ENCODE measurements at places on chromosomes 7 and 10.

GRCh38 chr10:34613491-34613890 lies 201.6 kb downstream of the PARD3 start:
- DNase-seq = no peak

- no peak for DNase-seq
These were observed 5.8 kb downstream of the IFIT1 start for GRCh38 chr10:89398003-89398749.

DNA sequence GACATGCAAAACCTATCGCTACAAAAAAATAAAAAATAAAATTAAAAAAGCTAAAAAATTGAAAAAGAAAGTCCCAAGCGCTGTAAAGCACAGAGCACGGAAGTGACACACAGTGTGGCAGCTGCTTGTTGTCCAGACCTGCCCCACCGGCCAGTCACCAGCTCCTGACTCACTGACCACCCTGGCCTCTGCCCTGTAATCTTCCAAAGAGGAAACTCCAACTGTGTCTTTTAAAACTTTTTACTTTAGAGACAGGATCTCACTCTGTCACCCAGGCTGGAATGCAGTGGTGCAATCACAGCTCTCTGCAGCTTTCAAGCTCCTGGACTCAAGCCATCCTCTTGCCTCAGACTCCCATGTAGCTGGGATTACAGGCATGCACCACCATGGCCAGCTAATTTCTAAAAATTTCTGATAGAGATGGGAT lies 23.6 kb downstream of the GNA12 start:
- DNase-seq = no peak

- no peak for DNase-seq
These were observed 144.6 kb upstream of the TBX20 start for GRCh38 chr7:35398518-35398917.

DNA sequence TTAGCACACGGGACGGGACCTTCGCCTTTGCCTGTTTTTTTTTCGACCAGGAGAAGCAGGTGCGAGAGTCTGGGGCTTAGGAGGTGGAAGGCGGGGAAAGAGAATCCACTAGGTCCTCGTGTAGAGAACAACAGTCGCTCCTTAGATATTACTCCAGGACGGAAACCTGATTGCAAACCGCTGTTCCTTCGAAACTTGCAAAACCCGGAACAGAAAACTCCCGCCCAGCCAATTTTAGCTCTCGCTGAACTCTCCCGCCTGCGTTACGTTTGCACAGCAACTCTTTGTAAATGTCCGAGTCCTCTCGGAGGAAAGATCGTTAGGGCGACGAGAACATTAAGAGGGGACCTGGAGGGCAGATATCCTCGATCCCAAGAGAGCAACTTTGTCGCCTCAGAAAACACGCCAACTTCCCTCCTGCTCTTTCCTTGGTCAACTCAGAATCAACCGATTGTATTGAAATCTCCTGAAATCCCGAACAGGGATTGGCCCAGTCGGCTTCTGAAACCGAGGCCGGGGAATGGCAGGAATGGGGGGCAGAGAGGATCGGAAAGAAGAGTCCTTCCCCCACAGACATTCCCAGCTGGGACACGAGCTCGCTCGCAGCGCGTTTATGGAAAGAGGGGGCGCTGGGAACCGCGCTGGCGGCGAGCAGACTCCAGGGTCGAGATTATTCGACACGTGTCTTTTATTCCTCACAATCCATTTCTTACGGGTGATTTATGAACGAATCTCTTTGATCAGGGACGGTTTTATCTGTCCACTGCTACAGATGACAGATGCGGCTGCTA lies 9.9 kb downstream of the TWIST1 start:
- DNase-seq = no peak

DNA sequence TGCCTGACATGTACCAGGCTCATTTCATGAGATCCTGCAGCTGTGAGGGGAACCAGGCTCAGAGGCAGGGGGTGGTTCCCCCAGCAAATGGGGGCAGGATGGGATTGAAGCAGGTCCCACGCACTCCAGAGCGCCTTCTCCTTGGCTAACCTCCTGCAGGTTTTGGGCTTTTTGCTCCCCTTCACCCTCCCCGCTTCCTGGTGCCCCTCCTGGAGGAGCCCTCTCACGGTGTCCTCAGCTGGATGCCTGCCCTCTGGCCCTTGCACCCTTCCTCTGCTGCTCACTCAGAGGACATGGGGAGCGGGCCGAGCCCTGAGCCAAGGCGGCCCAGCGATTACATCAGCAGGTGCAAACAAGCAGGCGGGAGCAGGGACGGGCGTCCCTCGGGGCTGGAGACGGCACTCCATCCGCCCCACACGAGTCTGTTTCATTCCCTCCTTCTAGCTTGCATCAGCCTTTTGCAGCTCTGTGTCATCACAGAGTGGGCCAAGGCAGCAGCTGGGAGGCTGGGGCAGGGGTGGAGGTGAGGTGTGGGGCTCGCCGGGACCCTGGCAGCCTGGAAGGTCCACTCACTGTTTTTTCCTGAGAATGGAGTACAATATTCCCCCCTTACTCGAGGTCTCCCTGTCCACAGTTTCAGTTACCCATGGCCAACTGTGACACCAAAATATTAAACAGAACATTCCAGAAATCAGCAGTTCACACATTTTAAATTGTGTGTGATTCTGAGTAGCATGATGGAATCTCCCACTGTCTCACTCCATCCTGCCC lies 52.7 kb upstream of the SLC29A3 start:
- no peak for DNase-seq

- no peak for DNase-seq
These were observed 681.9 kb downstream of the GRM8 start for GRCh38 chr7:126570845-126571244.

DNA sequence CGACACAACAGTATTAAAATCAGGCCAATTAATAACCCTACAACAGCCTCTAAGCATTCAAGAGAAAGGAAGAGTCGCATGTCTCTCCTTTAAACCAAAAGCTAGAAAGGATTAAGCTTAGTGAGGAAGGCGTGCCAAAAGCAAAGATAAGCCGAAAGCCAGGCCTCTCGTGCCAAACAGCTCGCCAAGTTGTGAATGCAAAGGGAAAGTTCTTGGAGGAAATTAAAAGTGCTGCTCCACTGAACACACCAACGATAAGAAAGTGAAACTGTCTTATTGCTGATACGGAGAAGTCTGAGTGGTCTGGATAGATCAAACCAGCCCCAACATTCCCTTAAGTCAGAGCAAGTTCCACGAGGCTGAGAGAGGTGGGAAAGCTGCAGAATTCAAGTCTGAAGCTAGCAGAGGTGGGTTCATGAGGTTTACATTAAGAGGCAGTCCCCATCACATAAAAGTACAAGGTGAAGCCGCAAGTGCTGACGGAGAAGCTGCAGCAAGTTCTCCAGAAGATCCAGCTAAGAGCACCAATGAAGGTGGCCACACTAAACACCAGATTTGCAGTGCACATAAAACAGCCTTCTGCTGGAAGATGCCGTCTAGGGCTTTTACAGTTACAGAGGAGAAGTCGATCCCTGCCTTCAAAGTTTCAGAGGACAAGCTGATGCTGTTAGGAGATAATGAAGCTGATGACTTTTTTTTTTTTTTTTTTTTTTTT lies 194.8 kb downstream of the MAD1L1 start:
- no peak for DNase-seq

DNA sequence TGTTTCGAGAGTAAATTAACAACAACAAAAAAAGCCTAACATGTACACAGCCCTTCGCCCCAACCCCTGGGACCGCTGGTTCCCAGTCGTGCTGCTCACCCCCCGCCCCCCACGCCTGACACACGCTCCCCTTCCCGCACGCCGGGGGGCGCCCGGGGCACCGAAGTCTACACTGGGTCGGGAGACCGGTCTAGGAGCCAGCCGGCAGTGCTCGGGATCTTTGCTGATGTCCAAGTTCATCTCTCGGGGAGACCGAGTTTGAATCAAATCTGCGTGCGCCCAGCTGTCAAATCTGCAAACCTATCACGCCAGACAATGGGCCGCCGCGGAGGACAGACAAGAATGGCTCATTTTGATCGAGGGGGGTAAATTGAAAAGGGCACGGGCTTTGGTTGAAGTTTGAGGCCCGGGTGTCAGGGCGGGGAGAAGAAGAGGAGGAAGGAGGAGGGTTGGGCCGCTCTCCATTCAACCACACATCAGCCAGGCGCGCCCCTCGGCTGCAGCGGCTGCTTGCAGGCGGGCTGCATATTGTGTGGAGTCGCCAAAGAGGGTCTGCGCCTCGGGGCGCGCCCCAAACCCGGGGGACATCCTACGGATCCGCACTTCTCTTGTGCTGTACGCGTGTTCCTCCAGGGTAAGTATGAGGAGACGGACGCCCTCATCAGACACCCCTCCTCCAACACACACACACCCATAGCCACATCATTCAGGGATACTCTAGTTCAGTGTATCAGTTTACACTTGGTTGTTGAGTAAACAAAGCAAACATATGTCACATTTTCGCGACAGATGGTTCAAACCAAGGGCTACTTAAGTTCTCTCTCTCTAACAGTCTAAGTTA lies 1.3 kb upstream of the GFRA1 start:
- DNase-seq = no peak

- DNase-seq = no peak
These were observed 1.5 kb upstream of the CFAP46 start for GRCh38 chr10:132943791-132944404.

GRCh38 chr7:134104166-134104565 lies 23.0 kb upstream of the LRGUK start:
- no peak for DNase-seq

- no peak for DNase-seq
These were observed 44.2 kb upstream of the A1CF start for GRCh38 chr10:50929670-50930069.

DNA sequence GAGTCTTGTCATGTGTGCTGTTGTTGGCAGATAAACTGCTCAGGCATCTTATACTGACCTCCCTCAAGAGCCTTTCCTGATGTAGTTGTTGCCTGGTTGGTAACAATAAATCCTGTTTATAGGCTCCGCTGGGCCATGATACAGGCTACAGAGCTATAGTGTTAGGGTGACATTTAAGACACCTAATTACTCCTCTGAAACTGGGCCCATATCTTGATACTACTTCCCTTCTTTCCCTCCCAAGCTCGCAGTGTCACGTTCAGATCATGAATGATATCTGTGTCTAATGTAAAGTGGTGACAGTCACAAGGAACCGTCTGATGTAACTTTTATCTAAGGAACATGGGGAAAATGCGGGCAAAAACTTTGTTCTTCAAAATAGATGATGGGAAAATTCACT lies 35.4 kb downstream of the CROT start:
- DNase-seq = no peak

DNA sequence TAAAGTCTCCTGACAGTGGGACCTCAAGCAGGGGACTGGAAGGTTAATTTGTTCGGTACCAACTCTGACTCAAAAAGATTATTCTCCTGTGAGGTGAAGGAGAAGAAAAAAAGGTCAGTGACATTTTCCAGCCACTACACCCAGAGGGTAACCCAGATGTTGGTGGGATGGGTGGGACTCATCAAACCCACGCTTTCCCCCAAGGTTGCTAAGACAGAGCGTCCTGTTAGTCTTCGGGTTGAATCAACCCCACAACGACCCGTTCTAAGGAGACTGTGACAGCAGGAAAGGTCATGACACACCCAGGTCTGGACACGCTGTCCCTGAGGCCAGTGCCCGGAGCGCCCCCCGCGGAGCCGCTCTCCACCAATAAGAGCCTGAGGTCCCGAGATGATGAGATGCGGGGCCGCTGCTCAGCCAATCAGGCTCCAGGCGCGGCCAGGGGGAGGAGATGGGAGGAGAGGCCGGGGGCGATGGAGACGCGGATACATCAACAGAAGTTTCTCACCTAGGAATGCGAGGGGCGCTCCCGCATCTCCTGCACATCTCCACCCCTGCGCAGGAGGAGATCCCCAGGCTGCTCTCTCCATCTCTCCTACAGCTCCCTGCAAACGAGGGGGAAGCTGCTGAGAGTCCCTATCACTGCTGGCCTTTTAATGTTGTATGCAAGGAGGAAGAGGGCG lies at the start of gene WNT16:
WNT16 (plus strand) TSS at position 493 of the 683 bp plus-strand sequence. CDS start 293 bp downstream, outside the sequence.
- DNase-seq = no peak

DNA sequence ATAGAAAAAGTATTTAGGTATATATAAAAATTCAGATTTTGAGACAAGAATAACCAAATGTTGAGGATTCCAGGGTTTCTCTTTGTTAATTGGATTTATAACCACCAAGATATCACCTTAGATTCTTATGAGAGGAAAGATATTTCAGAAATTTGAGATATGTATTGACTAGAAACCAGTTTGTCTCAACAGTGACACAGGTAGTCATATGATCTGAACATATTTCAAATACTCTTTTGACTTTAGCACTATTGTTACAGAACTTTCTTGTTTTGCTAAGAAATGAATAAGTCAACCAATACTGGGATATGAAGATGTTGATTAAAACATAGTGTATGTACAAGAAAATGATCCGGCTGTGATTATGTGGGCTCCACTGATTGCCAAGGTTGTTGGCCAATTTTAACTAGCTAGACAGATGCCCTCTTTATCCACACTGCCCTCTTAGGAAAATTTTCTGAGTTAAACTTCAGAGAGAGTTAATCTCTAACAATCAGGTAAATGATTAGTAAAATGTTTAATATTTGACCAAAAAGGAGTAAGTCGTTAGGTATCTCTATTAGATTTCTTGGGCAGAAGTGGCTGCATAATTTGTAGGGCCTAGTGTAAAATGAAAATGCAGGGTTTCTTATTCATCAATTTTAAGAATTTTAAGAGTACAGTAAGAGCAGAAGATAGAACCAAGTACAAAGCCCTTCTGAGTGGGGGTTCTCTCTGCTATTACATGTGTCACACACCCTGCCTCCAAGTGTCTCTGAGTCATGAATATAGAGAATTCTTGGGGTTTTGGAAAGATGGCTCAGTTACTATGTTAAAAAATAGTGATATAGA lies 376.0 kb downstream of the TFEC start:
- no peak for DNase-seq

DNA sequence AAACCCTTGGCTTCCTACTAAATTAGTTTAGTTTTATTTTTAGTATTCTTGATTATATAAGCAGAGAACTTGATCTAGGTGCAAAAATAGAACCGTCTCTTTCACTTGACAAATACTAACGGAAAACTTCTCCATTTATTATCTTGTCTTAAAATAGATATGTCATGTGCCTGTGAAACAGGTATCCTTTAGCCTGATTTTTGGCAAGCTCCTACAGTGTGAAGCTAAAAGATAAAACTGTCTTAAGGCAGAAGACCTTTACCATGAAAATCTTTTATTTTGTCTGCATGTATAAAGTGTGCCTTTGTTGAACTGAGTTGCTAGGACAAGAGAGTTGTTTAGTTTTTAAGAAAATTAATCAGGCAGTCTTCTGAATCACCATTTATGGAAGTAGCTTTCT lies 90.6 kb downstream of the CYP51A1 start:
- DNase-seq = no peak
